ENCODE measurements at places on chromosomes 7 and 10.

DNA sequence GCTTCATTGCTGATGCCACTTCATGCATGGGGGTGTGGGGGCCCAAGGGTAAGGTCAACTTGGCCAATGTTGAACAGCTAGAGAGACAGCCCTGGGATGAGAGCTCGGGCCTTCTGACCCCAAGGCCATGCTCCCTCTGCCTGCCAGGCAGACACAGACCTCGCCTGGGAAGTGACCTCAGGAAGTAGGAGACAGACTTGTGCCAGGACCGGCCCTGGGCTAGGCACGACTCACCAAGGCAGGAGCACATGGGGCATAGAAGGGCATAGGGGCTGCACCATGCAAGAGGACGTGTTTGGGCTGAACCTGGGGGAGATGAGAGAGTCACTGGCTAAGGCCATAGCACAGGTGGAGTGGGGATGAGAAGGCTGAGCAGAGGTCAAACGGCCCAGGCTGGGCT lies 27.1 kb downstream of the ZCCHC24 start:
- no peak for DNase-seq

DNA sequence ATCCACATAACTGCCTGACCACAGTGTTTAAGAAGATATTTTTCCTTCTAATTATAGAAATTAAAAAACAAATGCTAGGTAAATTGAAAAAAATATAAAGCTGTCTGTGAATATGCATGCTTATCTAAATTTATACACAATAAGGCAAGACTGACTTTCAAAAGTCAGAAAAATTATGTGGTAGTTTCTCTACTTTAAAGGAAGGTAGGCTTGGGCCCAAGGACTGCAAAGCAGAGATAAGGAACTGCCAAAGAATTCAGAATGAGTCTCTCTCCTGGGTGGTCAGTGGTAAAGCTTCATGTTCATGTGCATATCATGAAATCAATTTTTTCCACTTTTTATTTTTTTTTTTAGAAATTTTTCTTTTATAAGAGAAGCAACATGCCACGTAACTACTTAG lies 998.6 kb downstream of the REEP3 start:
- DNase-seq = no peak

DNA sequence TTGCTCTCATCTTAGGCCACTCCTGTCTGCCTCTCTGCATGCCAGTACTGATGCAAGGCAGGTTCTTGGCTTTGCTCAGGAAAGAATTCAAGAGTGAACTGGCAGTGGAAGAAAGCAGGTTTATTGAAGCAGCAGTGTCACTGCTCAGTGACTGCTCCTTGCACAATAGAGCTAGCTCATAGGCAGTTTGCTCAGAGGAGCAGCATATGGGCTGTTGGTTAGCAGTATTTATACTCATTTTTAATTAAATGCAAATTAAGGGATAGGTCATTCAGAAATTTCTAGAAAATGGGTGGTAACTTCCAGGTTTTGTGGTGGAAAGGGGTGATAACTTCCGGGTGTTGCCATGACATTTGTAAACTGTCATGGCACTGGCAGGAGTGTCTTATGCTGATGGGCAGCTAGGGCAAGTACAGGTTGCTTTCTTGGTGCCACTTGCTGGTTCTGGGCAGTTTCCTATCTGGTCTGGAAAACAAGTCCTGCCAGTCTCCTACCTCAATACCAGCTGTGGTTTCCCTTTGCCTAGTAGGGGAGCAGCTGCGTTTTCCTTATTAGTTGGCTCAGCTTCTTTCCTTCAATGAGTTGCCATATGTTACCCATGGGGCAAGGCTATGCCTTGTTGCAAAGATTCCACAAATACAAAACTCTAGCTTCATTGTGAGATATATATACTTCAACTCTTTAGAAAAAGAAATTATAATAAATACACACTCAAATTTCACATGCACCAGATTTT lies 64.8 kb upstream of the CALD1 start:
- DNase-seq = no peak

GRCh38 chr10:63630931-63631680 lies 109.9 kb downstream of the REEP3 start:
- no peak for DNase-seq

GRCh38 chr10:86017841-86018734 lies 348.5 kb downstream of the GRID1 start:
- no peak for DNase-seq

Data from skin of body (tissue), 3 donors.